ENCODE measurements at places on chromosomes 12 and 14.

DNA sequence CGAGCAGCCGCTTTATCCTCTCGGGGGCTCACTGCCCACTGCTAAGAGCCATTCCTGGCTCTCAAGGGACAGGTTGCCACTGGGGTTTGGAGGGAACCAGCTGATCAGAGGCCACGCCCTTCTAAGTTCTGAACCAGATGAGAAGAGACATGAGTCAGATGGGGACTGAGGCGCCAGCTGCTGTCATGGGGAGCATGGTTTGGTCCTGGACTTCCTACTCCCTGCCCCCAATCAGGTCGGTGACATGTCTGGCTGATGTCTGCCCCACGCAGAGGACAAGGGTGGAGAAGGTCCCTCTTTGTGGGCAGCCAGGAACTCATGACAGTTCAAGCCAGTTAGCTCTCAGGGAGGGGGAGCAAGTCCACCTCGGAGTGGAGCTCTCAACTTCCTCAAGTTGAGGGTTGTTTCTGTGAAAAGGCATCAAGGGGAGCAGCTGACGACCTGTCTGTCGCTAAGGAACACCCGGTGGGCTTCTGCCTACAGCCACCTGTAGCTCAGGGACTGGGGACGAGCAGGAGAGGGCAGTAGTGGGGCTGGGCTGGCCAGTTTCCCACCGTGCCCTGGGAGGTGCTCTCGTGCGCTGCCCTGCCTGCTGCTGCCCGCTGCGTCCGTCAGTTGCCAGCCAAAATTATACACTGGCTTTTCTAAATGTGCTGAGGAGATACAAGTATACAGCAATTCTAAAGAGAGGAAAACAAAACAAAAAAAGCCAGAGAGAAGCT is 20.5 kb downstream of the PSMC1 start:
- no peak for DNase-seq

DNA sequence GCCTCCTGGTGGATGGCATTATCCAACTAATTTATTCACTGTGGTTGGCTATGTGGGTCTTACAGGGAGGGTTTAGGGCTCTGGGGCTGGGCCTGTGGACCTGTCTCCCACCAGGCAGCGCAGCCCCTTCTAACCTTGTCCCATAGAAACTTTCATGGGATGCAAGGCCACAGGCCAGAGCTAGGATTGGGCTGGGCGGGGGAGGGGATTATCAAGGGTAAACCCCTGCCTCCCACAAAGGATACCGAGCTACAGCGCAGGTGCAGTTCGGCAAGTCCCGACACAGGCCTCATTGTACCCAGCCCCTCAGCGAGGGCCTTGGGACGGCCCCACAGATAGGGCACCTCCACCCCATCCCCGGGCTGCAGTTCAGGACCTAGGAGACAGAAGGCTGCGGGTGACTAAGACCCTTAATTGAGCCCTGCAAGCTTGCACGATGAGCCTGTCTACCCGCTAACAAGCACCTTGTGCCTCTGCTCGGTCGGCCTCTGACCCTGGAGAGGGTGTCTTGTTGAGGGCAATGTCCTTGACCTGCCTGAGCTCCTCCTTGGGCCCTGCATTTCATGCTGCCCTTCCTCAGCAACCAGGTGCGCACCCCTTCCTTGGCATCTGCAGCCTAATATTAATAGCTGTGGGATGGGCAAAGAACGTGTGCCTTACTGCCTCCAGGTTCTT is 46.7 kb downstream of the PSMA6 start:
- DNase-seq = no peak

- no peak for DNase-seq
Measured at GRCh38 chr12:49562233-49562632, 5.7 kb downstream of the MCRS1 start.

- DNase-seq = no peak
Measured at GRCh38 chr12:3622822-3623690, 129.9 kb downstream of the CRACR2A start.

- no peak for DNase-seq
Measured at GRCh38 chr12:14307004-14307403, 58.5 kb upstream of the ATF7IP start.

DNA sequence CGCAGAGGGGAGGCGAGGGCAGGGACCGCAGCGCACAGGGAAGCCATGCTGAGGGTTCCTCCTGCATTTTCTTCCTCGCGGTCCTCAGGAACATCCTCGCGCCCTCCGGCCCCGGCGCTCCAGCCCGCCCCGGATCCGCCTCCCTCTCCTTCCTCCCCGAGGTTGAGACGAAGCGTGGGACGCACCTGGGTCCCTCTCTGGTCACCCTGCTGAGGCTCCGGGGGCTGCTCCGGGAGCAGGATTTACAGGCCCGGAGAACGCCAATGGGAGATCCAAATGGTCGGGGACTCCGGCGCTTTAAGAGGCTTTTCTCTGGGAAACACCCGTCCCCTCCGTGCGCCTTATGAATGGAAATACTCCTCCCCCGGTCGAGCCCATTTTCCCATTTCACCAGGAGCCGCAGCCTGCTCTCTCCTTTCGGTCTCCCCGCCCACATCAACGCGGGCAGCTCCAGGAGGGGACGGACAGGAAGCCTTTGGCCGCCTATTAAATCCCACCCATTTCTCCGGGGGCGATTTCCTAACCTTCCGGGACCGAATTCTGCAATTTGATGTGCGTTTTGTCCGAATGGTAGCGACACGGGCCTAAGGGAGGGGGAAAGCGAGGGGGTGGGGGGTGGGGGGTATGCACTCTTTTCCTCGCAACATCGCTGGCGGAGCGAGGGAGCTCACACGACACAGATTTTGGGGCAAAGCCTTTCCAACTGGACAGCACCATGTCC is at the start of gene UNC79:
UNC79 (plus strand) TSS at position 625 of the 721 bp plus-strand sequence; CDS start at position 716, 91 bp downstream.
- no peak for DNase-seq

DNA sequence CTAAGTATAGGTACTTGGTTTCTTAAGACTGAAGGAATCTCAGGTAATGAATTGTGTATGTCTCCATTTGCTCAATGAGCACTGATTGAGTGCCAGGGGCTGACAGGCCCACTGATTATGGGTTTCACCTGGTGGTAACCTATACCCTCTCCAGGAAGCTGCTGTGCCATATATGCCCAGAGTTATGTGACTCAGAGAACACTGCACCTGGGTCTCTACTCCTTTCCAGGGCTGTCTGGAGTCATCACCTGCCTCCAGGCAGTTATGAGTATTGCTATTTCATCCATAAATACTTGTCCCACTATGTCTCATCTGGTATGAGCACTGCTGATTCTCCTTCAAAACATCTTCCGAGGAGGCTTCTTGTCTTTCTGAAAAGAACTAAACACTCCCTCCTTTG is 692.9 kb downstream of the BCL11B start:
- DNase-seq = no peak

GRCh38 chr14:32645551-32645950 is 293.1 kb upstream of the NPAS3 start:
- DNase-seq = no peak

DNA sequence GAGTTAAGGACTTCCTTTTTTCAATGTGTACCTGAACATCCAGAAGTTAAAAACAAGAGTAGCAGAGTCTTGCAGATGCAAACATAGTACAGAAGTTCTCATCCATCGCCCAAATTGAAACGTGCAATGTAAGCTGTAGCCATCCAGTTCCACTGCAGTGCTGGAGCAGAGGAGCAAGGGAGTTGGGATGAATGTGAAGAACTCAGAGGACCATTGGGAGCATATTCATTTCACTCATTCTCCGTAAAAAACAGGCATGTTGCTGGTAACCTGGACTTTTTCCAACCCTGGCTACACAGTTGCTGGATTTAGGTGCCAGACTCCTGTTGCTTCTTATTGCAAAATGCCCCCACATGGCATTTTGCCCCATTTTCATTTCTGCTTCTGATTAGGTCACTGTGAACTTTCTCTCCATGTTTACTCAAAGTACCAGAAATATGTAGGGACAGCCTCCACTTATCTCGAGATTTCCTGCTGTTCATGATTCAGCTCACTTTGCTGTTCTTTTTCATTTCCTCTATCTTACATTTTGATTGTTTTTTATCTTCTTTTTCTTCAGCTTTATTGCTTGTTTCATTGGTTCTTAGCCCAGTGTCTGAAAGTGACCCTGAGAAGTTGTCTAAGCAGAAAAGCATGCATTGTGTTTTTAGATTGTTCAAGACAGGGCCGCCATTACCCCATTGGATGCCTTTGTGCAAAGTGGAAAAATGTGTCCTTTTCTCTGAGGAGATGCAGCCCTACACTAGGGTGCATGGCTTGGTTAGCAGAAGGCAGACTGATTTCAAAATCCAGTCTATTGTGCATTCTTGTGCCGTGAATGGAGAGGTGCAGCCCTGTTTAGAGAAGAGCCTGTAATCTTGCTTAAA is 109.0 kb upstream of the AMIGO2 start:
- peak; percentile 61 for DNase-seq

GRCh38 chr14:37588667-37588955 is 6.4 kb downstream of the FOXA1 start:
- no peak for DNase-seq

DNA sequence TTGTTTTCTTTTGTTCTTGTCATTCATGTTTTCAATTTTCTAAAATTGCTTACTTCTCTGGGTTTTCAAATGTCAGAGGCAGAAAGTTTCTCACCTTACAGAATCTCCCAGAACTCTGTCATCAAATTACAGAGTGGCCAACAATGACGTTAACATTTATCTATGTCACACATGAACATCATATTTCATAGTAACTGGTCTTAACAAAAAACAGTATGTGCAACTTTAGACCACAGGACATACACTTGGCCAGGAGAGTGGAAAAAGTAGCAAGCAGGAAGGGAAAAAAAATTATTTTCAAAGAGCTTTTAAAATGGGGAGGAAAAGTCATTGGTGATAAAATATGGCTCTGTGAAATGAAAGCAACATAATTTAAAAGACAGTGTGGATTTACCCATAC is 426.5 kb downstream of the MED13L start:
- DNase-seq = no peak

DNA sequence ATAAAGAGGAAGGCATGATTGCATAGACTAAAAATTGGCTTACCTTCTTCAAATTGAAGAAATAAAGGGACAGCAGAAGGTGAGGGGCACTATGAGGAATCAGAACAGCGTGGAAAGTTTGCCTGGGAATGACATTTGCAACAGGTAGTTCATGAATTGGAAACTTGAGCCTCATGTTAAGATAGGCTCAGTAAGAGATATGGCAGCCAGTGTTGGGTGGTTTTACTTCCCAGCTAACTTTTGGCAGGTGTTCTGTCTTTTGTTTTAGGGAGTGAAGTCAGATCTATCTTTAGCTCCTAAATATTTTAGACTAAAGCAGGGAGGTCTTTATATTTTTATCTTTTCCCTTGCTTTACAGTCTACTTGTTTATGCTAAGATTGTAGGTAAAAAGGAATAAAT is 122.4 kb downstream of the ANO6 start:
- no peak for DNase-seq

DNA sequence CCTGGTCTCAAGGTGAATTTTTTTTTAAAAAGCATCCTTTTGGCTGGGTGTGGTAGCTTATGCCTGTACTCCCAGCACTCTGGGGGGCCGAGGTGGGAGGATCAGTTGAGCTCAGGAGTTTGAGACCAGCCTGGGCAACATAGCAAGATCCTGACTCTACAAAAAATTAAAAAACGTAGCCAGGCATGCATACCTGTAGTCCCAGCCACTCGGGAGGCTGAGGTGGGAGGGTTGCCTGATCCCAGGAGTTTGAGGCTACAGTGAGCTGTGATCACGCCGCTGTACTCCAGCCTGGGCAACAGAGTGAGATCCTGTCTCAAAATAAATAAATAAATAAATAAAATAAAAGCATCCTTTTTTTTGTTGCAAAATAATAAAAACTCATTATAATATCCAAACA is 12.4 kb downstream of the TSPAN9 start:
- DNase-seq = no peak

- DNase-seq = peak; percentile 32
Measured at GRCh38 chr12:122094735-122095631, 16.4 kb downstream of the MLXIP start.

DNA sequence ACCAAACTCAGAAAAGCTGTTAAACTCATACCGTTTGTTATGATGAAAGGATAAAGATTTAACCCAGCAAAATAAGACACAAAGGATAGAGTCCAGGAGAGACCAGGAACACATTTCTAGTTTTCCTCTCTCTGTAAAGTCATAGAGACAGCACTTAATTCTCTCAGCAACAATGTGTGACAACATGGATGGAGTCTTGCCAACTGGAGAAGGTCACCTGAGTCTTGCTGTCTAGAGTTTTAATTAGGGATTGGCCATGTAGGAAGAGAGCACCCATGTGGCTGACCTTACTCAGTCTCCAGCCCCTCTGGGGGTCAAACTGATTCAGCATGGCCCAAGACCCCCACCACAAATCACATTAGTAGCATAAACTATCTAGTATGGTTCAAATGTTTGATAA is 151.0 kb upstream of the ATF7IP start:
- DNase-seq = no peak

- no peak for DNase-seq
Measured at GRCh38 chr14:20498622-20499021, 6.7 kb upstream of the RNASE10 start.

DNA sequence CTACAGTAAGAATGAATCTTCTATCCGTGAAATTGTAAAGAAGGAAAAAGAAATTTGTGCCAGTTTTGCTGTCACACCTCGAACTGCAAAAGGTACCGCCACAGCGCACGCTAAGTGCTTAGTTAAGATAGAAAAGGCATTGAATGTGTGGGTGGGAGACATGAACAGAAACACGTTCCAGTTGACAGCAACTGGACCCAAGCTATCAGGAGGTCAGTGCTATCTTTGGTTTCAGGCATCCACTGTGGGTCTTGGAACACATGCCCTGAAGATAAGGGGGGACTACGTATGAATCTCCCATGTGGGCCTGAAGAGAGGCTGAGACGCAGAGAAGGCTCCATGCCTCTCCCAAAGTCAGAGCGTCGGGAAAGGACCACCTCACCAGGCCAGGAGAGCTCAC is 9.8 kb downstream of the IFFO1 start:
- DNase-seq = no peak

DNA sequence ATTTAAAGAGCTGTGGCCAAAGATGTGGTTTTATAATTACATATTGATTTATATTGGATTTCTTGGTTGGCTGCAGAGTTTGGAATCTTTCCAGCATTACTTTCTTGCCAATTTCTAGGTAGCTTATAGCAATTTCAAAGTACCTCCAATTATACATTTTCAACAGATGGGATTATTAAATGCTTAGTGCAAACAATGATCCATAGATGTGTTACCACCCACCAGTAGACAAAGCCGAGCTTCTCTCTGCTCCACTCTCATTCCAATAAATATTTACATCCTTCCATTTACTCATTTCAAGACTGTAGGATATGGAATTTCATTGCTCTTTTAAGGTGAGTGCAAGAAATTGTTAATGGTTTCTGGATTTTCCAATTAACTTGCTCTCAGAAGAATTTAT is 21.6 kb upstream of the TMCC3 start:
- no peak for DNase-seq

GRCh38 chr12:69091442-69092017 is 147.8 kb upstream of the CPSF6 start:
- no peak for DNase-seq

DNA sequence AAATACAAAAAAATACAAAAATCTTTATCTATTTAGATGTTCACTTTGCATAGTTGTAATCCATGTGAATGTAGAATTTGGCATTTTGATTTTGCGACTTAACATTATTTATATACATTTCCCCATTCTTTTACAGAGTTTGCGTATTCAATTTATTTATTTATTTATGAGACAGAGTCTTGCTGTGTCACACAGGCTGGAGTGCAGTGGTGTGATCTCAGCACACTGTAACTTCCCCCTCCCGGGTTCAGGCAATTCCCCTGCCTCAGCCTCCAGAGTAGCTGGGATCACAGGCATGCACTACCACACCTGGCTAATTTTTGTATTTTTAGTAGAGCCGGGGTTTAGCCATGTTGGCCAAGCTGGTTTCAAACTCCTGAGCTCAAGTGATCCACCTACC is 25.3 kb upstream of the STRN3 start:
- DNase-seq = no peak

Data from fibroblast of skin of right quadriceps (primary cell).